Neural crest cell (in vitro differentiated cells): ENCODE measurements at places on chromosomes 2 and 18. TPM values are rescaled to one million over a fixed set of nuclear protein-coding genes. Genes with fewer than 3 reads are reported as not detected.

The UCN gene
- 1.6 and 1.9 TPM in 2 replicates for total RNA-seq

The NMUR1 gene
- total RNA-seq, result not detected in 2 replicates

The INHA gene
- total RNA-seq, result 0.50 TPM in 1 of 2 replicates, not detected in the other

The RAB27B gene
- 0.25 and 0.44 TPM in 2 replicates for total RNA-seq

The CPO gene
- total RNA-seq, result 0.25 and 0.47 TPM in 2 replicates

The ANTXR1 gene
- total RNA-seq, result 60.2 and 61.1 TPM in 2 replicates

The SCG2 gene
- total RNA-seq, result 8.6 and 8.8 TPM in 2 replicates

DNA sequence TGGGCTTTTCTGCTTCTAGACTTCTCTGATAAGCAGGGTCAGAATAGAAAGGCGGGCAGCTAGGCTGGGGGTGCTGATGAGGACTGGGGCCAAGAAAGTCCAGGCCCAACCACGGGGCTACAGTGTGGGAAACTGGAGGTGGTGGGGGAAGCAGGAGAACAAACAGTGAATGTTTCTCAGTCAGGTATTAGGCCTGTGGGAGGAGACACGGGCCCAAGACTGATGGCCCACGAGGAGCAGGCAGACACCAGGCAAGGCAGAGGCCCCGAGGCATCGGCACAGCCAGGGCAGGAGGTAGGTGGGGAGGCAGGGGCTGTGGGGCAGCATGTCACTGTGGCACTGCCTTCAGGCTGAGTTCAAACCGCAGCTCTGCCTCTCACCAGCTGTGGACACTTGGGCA is 40.7 kb downstream of the KCNIP3 start:
- H3K36me3 ChIP-seq, result no peaks in the 10 kb centered on the region
- no peaks in the 10 kb centered on the region for H3K4me1 ChIP-seq
- no peak overlapping the region for H3K27ac ChIP-seq

- no peaks in the 10 kb centered on the region for H3K27me3 ChIP-seq
- no peak overlapping the region for H3K27ac ChIP-seq
- peaks cover 55% of the 10 kb centered on the region for H3K36me3 ChIP-seq
- no peak overlapping the region for H3K4me3 ChIP-seq
- peaks cover 26% of the 10 kb centered on the region for H3K4me1 ChIP-seq
- DNase-seq, result no peak
Measured at GRCh38 chr2:218744615-218745014, 34.0 kb downstream of the TTLL4 start.

- H3K4me1 ChIP-seq, result peaks cover 11% of the 10 kb centered on the region
- H3K36me3 ChIP-seq, result no peaks in the 10 kb centered on the region
- H3K27ac ChIP-seq, result peak overlapping the region; percentile 31
- peaks cover 10% of the 10 kb centered on the region for H3K27me3 ChIP-seq
Measured at GRCh38 chr18:59083136-59083818, 56.4 kb upstream of the SEC11C start.

DNA sequence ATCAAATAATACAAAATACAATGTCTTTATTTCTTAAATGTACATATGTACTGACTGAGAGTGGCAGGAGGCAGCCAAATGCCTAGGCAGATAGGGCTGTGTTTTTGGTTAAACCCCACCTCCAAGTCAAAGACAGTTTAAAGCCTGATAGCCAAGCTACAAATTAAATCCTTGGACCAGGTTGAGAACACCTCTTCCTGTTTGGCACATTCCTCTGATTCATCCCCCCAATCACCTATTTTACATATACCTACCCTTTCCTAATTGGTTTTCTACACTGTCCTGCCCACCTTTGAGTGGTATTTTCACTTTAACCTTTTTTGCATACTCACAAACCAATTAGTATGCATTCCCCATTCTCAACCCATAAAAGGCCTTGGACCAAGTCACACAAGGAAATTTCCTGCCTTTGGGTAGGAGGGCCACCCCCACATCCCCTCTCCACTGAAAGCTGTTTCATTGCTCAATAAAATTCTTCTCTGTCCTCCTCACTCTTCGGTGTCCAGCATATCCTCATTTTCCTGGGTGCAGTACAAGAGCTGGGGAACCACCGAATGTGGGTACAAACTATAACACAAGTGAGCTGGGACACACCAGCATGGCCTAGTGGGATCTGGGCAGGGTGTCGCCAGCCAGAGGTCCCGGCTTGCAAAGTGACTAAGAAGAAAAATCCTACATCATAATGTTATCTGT is 149.1 kb downstream of the UBE2E3 start:
- H3K27me3 ChIP-seq, result no peaks in the 10 kb centered on the region
- peaks cover 5% of the 10 kb centered on the region for H3K4me1 ChIP-seq
- no peak overlapping the region for H3K27ac ChIP-seq
- DNase-seq, result no peak

- no peak overlapping the region for H3K4me3 ChIP-seq
- no peak overlapping the region for H3K27ac ChIP-seq
- H3K36me3 ChIP-seq, result peaks cover 2% of the 10 kb centered on the region
- peaks cover 4% of the 10 kb centered on the region for H3K4me1 ChIP-seq
Measured at GRCh38 chr18:10020171-10020570, 106.4 kb downstream of the VAPA start.

GRCh38 chr18:62340996-62341395 is 15.9 kb downstream of the TNFRSF11A start:
- no peak overlapping the region for H3K4me3 ChIP-seq
- DNase-seq, result no peak
- peaks cover 40% of the 10 kb centered on the region for H3K27me3 ChIP-seq
- H3K4me1 ChIP-seq, result peaks cover 26% of the 10 kb centered on the region
- no peak overlapping the region for H3K27ac ChIP-seq

- no peaks in the 10 kb centered on the region for H3K36me3 ChIP-seq
- no peak overlapping the region for H3K27ac ChIP-seq
- no peak overlapping the region for H3K4me3 ChIP-seq
- H3K4me1 ChIP-seq, result peaks cover 15% of the 10 kb centered on the region
- H3K27me3 ChIP-seq, result peaks cover 100% of the 10 kb centered on the region
Measured at GRCh38 chr2:176066645-176067588, 16.8 kb downstream of the EVX2 start.

DNA sequence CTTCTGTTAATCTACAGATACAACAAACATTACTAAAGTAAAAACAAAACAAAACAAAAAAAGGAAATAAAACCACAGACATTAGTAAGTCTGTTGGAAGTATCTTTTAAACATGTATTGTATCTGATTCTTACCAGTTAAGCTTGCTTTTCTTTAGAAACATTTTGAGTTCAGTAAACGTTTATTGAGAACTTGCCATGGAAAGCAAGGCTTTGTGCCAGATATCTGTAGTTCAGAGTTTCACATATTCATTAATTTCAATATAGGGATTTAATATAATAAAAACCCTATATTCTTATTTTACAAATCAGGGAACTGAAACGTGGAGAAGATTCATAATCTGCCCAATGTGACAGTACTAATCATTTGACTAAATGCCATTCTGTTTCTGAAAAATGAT is 1101.0 kb upstream of the GYPC start:
- H3K4me3 ChIP-seq, result no peak overlapping the region
- H3K4me1 ChIP-seq, result no peaks in the 10 kb centered on the region
- H3K36me3 ChIP-seq, result no peaks in the 10 kb centered on the region
- DNase-seq, result no peak
- H3K27ac ChIP-seq, result no peak overlapping the region
- no peaks in the 10 kb centered on the region for H3K27me3 ChIP-seq

DNA sequence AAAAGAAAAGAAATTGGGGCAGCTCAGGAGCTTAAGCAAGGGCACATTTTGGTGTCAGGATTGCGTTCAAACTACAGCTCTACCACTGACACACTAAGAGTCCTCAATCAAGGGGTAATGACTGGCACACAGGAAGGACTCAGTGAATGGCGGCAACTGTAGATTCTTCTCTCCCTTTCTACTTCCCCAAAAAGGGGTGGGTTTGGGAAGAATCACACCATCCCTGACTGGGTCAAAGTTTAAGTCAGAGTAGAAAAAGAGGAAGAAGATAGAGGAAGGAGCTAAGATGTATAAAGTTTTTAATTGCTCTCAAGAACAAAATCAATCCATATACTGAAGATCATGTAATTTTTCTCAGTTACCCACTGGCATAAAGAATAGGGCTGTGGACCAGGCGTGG is 2.6 kb downstream of the NLRC4 start:
- H3K27ac ChIP-seq, result no peak overlapping the region
- H3K4me1 ChIP-seq, result no peaks in the 10 kb centered on the region
- no peaks in the 10 kb centered on the region for H3K36me3 ChIP-seq
- H3K4me3 ChIP-seq, result no peak overlapping the region

DNA sequence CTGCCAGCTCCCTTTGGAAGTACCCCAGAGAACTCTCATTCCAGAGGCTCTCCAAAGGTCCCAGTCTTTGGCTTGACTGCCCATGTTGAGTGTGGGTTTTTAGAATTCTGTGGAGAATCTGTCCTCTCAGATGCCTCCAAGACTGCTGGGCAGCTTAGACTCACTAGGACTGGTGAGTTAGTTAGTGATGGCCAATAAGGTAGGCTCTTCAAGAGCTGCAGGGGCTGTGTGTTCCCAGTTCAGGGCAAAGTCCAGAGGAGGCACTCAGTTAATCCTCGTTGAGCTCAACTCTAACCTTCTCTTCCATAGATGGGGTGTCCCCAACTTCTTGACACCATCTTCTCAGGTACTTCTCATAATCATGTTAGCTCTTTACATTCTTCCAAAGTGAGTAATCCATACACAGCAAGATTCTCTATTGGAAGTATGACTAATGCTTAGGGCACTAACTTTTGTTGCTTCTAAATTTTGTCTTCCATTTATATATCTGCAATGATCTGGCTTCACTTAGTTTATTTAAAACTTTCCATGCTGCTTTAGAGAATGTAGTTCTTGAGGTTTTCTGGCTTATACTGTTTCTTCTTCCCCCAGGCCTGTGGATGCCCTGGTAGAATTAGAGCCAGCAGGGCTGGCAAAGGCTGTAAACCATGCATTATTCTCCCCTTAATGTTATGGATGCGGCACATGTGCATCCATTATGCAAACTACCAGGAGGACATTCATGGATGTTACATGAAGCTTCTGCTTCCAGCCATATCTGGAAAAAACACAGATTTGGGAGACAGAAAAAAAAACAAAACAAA is 88.9 kb downstream of the POLE4 start:
- no peak overlapping the region for H3K4me3 ChIP-seq
- no peaks in the 10 kb centered on the region for H3K36me3 ChIP-seq
- DNase-seq, result no peak
- no peaks in the 10 kb centered on the region for H3K4me1 ChIP-seq

DNA sequence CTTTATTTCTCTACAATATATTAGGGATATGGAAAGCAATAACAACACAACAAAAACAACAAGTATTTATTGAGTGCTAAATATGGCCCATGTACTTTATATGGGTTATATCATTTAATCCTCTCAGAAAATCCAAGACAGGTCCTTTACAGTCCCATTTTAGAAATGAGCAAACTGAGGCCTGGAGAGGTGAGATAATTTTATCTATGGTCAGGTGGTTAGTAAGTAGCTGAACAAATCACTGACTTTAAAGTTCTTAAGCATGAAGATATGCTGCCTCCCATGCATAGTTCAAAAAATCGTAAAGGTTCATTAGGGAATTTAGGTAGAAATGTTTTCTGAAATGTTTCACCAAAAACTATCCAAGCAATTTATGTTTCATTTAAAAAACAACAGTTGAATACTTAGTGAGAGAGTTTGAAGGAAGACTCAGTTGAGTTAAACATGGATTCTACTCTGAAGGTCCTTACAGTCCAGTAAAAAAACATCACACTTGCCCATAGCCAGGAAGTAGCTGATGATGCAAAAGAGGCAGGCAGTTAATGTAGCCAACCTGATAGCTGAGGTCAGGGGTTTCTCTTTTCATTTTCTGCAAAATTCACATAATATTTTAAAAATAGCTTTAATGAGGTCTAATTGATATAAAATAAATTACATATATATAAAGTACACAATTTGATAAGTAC is 7.6 kb upstream of the NFE2L2 start:
- DNase-seq, result no peak
- H3K27ac ChIP-seq, result no peak overlapping the region
- no peak overlapping the region for H3K4me3 ChIP-seq
- H3K4me1 ChIP-seq, result no peaks in the 10 kb centered on the region
- H3K36me3 ChIP-seq, result no peaks in the 10 kb centered on the region
- H3K27me3 ChIP-seq, result no peaks in the 10 kb centered on the region

GRCh38 chr2:160015746-160016145 is 46.7 kb downstream of the PLA2R1 start:
- no peak for DNase-seq
- no peaks in the 10 kb centered on the region for H3K27me3 ChIP-seq
- no peak overlapping the region for H3K4me3 ChIP-seq
- H3K4me1 ChIP-seq, result no peaks in the 10 kb centered on the region
- H3K36me3 ChIP-seq, result no peaks in the 10 kb centered on the region
- H3K27ac ChIP-seq, result no peak overlapping the region

DNA sequence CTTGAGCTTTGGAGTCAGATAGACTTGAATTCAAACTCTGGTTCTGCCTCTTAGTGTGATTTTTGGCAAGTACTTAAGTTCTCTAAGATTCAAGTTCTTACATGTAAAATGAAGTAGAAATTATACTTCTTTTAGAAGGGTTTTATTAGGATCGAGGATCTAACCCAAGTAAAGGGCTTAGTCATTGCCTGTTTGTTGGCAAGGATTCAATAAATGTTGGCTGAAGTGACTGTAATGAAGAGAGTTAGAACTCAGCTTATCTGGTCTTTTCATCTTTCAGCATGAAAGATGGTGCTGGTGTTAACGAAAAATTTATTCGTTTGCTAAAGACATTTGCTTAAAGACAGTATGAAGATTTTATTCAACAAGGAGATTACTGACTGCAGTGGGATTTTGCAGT is 315.9 kb upstream of the THUMPD2 start:
- no peak overlapping the region for H3K4me3 ChIP-seq
- H3K27ac ChIP-seq, result no peak overlapping the region

DNA sequence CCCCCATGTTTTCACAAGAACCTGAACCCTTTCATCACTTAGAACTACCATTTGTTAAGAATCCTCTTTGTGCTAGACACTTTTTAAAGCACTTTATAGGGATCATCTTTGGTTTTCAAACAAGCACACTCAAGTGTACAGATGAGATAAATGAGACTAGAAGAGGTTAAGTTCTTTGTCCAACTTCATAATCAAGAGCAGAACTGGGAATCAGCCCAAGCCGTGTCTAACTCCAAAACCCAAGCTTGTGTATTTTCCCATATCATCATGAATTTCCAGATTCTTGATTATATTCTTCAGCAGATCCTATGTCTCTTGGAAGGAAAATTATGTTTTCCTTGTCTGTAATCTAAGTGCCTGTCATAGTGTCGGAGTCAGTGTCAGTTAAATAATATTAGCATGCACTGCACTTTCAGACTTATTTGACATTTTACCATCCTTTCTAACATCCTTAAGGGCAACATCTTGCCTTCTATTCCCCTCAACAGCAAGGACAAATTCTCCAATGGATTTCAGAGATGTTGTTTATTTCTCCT is 123.0 kb upstream of the SETBP1 start:
- H3K27me3 ChIP-seq, result no peaks in the 10 kb centered on the region
- no peak overlapping the region for H3K27ac ChIP-seq
- no peak overlapping the region for H3K4me3 ChIP-seq
- DNase-seq, result no peak
- H3K36me3 ChIP-seq, result no peaks in the 10 kb centered on the region

DNA sequence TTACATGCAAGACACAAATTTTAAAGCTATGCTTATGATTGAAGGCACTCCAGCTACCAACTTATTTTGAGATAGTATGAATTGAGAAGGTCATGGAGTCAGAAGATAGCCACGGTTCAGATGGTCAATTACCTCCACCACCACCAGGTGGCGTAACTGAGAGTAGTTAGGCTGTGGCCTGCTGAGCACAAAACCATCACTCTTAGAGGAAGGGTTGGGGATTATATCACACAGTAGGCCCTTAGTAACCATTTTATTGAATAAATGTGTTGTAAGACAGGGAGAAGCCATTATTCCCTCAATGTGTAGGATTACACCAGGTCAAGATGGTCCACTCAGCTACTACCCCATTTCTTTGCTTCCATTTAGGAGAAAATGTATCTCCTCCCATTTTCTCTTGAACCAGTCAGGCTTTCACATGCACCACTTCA is 18.8 kb downstream of the KLHL41 start:
- H3K27ac ChIP-seq, result no peak overlapping the region
- H3K27me3 ChIP-seq, result no peaks in the 10 kb centered on the region
- H3K4me3 ChIP-seq, result no peak overlapping the region
- peaks cover 7% of the 10 kb centered on the region for H3K36me3 ChIP-seq
- H3K4me1 ChIP-seq, result peaks cover 14% of the 10 kb centered on the region
